ENCODE measurements at places on chromosomes 4 and X.

GRCh38 chr4:84530454-84530853 lies 31.4 kb upstream of the NKX6-1 start:
- DNase-seq = no peak

- no peak for DNase-seq
These were observed 89.0 kb upstream of the MAPK10 start for GRCh38 chr4:86448871-86449270.

GRCh38 chrX:135185795-135186443 lies 14.7 kb upstream of the CT55 start:
- no peak for DNase-seq

- DNase-seq = no peak
These were observed 116.7 kb downstream of the CPXCR1 start for GRCh38 chrX:88863726-88864125.

All from D721Med (cell line).